ENCODE measurements at places on chromosomes 7 and 10.

DNA sequence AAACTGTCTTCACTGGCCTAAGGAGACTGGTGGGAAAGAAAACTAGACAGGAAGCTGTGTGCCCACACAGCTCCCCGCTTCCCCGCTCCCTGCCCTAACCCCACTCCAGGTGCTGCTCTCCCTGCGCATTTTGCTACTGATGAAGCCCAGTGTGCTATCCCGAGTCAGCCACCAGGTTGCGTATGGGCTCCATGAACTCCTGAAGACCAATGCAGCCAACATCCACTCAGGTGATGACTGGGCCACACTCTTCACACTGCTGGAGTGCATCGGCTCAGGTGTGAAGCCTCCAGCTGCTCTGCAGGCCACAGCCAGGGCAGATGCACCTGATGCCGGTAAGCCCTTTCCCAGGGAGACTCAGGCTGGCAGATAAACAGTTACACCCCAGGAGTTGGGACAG is 20.3 kb upstream of the NFKB2 start:
- no peaks in the 10 kb centered on the region for H3K4me1 ChIP-seq
- DNase-seq: no peak
- peaks cover 71% of the 10 kb centered on the region for H3K36me3 ChIP-seq
- no peak overlapping the region for H3K4me3 ChIP-seq

- no peak for DNase-seq
- no peaks in the 10 kb centered on the region for H3K27me3 ChIP-seq
- H3K27ac ChIP-seq: no peak overlapping the region
- no peak overlapping the region for H3K4me3 ChIP-seq
Observed at GRCh38 chr7:121515630-121516401, 119.7 kb upstream of the FAM3C start.

DNA sequence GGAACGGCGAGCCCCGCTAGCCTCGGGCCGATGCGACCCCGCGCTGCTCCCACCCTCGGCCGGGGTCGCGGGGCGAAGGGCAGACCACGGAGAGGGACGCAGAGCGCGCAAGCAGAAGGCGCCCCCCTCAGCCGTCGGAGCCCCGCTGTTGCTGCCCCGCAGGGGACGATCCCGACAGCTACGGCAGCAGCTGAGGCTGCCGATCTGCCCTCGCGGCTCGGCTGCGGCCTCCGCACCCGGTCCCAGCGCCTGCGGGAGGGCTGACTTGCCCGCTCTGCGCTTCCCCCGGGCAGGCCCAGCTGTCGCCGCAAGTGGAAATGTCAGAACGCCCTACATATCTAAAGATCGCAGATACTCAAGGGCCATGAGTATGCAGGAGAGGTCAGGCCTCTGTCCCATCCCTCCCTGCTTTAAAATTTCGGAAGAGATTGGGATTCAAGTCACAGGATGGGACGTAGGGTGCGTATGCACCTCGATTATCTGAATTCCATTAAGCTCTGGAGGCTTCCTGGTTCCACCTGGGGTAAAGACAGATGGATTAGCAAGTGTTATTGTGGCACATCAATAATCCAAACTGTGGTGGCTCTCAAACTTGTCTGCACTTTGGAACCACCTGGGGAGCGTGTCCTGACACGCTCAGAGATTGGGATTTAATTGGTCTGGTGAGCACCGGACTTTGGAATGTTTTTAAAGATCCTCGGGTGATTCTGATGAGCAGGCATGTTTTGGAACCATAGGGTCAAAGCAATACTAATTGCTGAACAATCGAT is at the start of gene CRPPA:
TSS of gene CRPPA (minus strand) at position 206 of the 770 bp plus-strand sequence. CDS start 216 bp downstream, outside the sequence.
- H3K27me3 ChIP-seq: no peaks in the 10 kb centered on the region
- peaks cover 11% of the 10 kb centered on the region for H3K4me1 ChIP-seq
- peak within 1 kb of the TSS; percentile 82 for H3K4me3 ChIP-seq
- H3K36me3 ChIP-seq: no peaks in the 10 kb centered on the region

DNA sequence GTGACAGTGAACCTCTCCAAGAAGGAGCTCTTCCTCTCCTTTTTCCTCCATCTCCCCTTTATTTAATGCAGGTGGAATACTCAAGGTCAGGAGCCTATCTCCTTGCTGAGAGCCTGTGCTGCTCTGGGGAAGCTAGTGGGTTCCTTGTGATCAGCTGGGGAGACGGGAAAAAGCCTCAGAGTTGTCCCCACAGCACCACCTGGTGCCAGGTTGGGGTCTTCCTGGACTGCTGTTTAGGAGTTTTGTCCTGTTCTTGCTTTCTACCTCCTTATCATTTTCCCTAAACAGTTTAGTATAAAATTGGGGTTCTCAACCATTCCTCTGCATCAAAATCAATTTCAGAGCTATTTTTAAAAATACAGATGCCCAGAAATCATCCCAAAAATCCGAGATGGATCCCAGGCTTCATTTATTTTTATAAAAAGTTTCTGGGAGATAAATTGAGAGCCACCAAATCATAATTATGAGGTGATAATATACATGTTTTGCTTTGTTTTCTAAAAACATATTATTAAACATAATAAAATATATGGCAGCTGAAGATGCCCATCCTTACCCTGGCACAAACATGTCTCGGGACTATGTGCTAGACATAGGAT is 44.3 kb downstream of the MACC1 start:
- H3K4me1 ChIP-seq: no peaks in the 10 kb centered on the region
- no peaks in the 10 kb centered on the region for H3K27me3 ChIP-seq
- no peak overlapping the region for H3K4me3 ChIP-seq
- no peak overlapping the region for H3K27ac ChIP-seq

DNA sequence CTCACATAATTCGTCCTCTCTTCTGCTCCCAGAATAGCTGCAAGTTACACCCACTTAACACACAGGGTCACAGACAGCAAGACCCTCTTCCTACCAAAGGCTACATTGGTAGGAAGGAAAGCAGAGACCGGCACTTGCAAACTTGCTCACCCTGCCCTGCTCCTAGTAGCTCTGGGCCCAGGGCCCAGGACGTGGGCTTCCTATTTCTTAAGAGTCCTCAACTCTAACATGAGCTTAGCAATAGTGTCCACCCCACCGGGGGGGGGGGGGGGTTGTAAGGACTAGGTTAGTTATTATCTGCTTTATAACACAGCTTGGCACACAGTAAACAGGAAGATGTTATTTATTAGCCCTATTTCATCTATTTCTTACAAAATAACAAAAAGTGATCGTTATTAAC is 106.6 kb downstream of the GRB10 start:
- no peak overlapping the region for H3K27ac ChIP-seq
- H3K27me3 ChIP-seq: no peaks in the 10 kb centered on the region
- H3K36me3 ChIP-seq: peaks cover 31% of the 10 kb centered on the region
- no peak overlapping the region for H3K4me3 ChIP-seq

- H3K27me3 ChIP-seq: no peaks in the 10 kb centered on the region
- peaks cover 42% of the 10 kb centered on the region for H3K36me3 ChIP-seq
- peak overlapping the region; percentile 96 for H3K4me3 ChIP-seq
- DNase-seq: peak; percentile 15
- H3K4me1 ChIP-seq: peaks cover 23% of the 10 kb centered on the region
Observed at GRCh38 chr10:5891009-5891408, 966 bp downstream of the FBH1 start.

- no peaks in the 10 kb centered on the region for H3K36me3 ChIP-seq
- peak overlapping the region; percentile 97 for H3K27ac ChIP-seq
- peak; percentile 99 for DNase-seq
- H3K27me3 ChIP-seq: no peaks in the 10 kb centered on the region
- peak overlapping the region; percentile 90 for H3K4me3 ChIP-seq
Observed at GRCh38 chr7:106285051-106285854, 470 bp upstream of the NAMPT start.

DNA sequence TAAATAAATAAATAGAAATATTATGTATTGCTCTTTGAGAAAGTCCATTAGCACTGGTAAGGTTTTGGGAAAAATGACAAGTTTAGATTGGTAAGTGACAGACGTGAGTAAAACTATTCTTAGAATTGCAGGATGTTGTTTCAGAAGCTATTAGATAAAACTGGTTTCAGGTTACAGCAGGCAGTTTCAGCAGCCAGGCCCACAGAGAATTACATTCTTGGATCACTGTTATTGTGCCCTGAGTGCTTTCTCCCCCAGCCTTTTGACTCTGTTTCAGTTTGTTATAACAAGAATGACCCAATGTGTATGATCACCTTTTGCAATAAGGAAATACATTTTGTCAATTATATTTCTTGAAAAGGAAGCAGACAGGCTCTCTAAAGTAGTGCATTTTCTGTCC is 86.5 kb downstream of the DKK1 start:
- H3K27me3 ChIP-seq: no peaks in the 10 kb centered on the region

- no peaks in the 10 kb centered on the region for H3K27me3 ChIP-seq
- H3K4me3 ChIP-seq: no peak overlapping the region
- H3K36me3 ChIP-seq: no peaks in the 10 kb centered on the region
Observed at GRCh38 chr7:85974176-85974575, 669.5 kb upstream of the GRM3 start.

DNA sequence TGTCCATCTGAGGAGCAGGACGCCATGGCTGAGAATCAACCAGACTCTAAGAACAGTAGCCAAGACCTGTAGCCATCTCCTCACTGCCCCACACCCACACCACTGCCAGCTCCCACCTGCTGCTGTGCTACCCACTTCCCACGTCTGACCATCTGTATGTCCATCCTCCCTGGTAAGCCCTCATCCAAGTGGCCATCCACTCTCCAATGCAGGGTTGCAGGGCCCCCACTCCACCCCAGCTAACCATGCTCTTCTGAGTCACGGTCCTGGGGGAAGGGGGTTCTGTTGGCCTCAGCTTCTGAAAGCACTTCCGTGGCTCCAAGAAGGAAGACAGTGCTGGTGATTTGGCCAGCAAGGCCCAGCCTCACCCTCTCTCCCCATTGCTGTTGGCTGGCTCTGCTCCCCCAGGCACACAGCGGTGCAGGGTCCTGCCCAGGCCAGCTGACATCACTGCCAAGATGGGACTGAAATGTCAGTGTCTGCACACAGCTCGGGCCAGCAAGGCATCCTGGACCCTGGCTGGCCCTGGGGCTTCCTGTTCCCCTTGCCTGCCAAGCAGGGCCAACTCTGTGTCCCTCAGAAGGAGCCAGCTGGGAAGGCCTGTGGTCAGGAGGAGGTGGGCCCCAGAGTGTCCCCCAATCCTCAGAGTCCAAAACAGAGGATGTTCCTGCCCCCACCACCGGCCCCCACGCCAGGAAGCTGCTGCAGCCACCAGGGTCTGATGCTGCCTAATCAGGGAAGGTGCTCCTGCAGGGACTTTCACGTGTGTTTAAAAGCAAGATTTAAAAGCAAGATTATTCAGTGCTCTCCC is 17.5 kb downstream of the RASGEF1A start:
- no peaks in the 10 kb centered on the region for H3K4me1 ChIP-seq
- no peak overlapping the region for H3K27ac ChIP-seq
- peaks cover 12% of the 10 kb centered on the region for H3K27me3 ChIP-seq
- no peaks in the 10 kb centered on the region for H3K36me3 ChIP-seq
- no peak for DNase-seq
- no peak overlapping the region for H3K4me3 ChIP-seq

- DNase-seq: no peak
- no peaks in the 10 kb centered on the region for H3K4me1 ChIP-seq
- H3K27ac ChIP-seq: no peak overlapping the region
- H3K27me3 ChIP-seq: peaks cover 20% of the 10 kb centered on the region
Observed at GRCh38 chr7:151951672-151952338, 4.4 kb upstream of the GALNTL5 start.

GRCh38 chr7:51068401-51068800 is 248.2 kb downstream of the COBL start:
- no peak overlapping the region for H3K4me3 ChIP-seq
- no peak for DNase-seq
- H3K27ac ChIP-seq: no peak overlapping the region
- H3K36me3 ChIP-seq: no peaks in the 10 kb centered on the region
- H3K4me1 ChIP-seq: peaks cover 9% of the 10 kb centered on the region

GRCh38 chr10:103197903-103198302 is 4.8 kb upstream of the NT5C2 start:
- H3K4me1 ChIP-seq: peaks cover 10% of the 10 kb centered on the region
- H3K4me3 ChIP-seq: no peak overlapping the region
- no peaks in the 10 kb centered on the region for H3K27me3 ChIP-seq
- DNase-seq: no peak
- no peak overlapping the region for H3K27ac ChIP-seq
- H3K36me3 ChIP-seq: no peaks in the 10 kb centered on the region

DNA sequence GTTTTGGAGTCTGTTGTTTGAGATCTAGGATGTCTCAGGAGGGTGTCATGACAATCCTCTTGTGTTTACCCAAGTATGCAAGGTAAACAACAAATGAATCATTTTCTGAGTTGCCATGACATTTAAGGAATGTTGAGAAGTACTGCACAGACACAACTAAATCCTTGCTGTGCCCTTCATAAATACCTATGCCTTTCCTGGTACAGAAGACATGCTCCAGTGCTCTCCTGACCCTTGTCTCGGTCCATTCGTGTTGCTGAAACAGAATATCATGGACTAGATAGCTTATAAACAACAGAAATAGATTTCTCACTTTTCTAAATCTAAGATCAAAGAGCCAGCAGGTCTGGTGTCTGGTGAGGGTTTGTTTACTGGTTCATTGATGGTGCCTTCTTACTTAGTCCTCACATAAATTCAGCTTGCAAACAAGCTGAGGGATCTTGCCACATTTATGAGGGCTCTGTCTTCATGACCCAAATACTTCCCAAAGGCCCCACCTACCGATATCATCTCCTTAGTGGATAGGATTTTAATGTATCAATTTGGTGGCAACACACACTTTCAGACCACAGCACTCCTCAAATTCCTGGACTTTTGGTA is 341.8 kb upstream of the SEMA3A start:
- DNase-seq: peak; percentile 30
- no peaks in the 10 kb centered on the region for H3K36me3 ChIP-seq
- no peaks in the 10 kb centered on the region for H3K27me3 ChIP-seq

- no peak overlapping the region for H3K27ac ChIP-seq
- peaks cover 4% of the 10 kb centered on the region for H3K4me1 ChIP-seq
- H3K36me3 ChIP-seq: peaks cover 4% of the 10 kb centered on the region
- no peaks in the 10 kb centered on the region for H3K27me3 ChIP-seq
- H3K4me3 ChIP-seq: no peak overlapping the region
- DNase-seq: peak; percentile 23
Observed at GRCh38 chr10:84156768-84157167, 16.8 kb upstream of the GPR15LG start.

Data from mesenchymal stem cell (in vitro differentiated cells and primary cell).